ENCODE measurements at places on chromosomes 3 and 15.

GRCh38 chr15:77180757-77181156 lies 109.8 kb upstream of the TSPAN3 start:
- H3K27me3 ChIP-seq = no peaks in the 10 kb centered on the region
- no peak overlapping the region for H3K4me3 ChIP-seq
- peak overlapping the region; percentile 62 for H3K27ac ChIP-seq
- no peaks in the 10 kb centered on the region for H3K36me3 ChIP-seq

DNA sequence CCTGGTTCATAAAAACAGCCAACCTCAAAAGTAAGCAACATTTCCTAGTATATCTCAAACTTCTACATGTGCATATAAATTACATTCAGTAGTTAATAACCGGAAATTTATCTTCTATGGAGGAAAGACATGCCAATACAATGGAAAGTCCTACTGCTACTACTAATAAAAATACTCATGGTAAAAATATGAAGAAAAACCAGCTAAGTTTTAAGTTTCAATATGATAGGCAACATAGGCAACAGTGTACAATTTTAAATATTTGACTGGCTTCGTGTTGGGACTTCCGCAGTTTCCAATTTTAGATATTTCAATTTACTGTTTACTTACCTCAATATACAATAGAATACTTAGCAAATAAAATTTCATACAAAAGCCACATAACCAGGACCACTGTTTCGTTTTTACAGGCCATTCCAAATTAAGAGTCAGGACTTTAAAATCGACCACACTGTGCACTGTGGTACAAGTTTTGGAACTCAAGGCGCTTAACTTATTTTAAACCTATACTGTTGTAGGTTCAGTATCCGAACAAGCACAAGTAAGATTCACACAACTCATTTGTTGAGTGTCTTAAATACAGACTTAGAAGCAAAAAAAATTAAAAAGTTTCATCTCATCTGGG lies 2.9 kb downstream of the NAA50 start:
- H3K36me3 ChIP-seq = no peaks in the 10 kb centered on the region
- H3K27ac ChIP-seq = peak overlapping the region; percentile 18
- peaks cover 81% of the 10 kb centered on the region for H3K4me1 ChIP-seq
- H3K4me3 ChIP-seq = no peak overlapping the region
- DNase-seq = no peak

DNA sequence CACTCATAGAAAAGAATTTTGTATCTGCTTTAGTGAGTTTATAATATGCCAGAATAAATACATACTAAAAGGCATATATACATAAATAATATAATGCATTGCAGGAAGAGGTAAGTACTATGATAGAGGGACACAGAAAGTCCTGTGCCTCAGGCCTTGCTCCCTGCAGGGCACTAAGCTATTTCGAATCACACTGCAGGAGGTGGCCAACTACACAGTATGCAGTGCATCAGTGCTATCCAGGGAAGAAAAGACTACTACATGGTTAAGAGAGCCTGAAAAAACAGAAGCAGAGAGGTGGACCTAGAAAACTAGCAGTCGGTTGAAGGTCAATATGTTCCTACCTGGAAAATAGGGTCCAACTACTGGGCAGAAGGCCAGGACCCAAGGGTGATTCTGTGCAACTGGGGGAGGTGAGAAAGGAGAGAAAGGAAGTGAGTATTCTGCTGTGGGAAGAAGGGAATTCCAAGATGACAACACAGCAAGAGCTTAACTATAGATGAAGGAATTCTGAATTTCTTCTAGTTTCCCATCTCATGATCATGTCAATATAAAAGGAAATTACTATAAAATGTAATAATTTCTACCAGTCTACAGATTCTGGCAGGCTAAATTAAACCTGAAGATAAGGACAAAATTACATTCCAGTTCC lies 218.0 kb downstream of the ZBTB20 start:
- no peak overlapping the region for H3K27ac ChIP-seq
- H3K4me1 ChIP-seq = no peaks in the 10 kb centered on the region
- no peak overlapping the region for H3K4me3 ChIP-seq
- no peaks in the 10 kb centered on the region for H3K27me3 ChIP-seq

GRCh38 chr3:69740103-69741021 lies 1.1 kb downstream of the MITF start:
- H3K4me3 ChIP-seq = peak overlapping the region; percentile 81
- H3K27ac ChIP-seq = peak overlapping the region; percentile 74
- H3K27me3 ChIP-seq = peaks cover 11% of the 10 kb centered on the region

DNA sequence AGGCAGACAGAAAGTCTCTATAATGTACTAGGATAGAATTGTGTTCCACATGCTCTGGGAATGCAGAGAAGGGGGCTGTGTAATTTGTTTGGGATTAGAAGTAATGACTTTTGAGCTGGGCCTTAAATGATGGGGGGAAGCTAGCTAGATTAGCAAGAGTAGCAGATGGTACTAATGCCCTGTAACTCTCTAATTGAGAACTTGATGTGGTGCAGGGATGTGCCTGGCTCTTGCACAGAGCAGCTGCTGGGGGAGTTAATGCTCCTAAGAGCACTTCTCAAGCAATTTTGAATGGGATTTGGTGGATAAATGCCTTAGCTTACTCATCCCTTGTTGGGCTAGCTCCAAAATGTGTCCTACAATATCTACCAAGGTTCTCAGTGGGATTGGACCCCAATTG lies 12.4 kb upstream of the SYN2 start:
- H3K36me3 ChIP-seq = no peaks in the 10 kb centered on the region
- no peak overlapping the region for H3K27ac ChIP-seq
- H3K4me1 ChIP-seq = no peaks in the 10 kb centered on the region
- no peak overlapping the region for H3K4me3 ChIP-seq

DNA sequence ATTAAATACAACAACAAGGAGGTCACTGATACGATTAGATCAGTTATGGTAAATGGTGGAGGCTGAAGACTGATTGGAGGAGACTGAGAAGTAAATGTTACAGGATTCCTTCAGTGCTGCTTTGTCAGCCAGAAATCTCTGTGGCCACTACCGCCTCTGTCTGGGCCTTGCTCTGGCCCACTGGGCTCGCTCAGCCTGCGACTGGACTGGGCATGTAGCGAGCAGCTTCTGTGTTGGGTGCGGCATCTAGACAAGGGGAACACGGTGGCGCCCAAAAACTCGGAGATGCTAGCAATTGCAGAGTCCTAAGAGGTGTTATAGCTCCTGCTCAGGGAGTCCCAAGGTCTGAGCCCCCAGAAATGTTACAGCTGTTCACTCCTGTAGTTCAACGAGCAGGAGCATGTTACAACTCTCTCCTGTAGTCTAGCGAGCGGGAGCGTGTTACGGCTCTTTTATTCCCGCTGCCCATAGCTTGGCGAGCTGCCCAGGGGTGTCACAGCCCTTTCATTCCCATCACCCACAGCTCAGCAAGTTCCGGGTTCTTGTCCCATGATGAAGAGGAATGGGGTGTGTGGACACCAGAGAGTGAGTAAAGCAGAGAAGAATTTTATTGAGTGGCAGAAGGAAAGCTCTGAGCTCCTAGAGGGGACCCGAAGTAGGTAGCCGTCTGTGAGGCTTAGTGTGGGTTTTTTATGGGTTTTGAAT lies 24.7 kb downstream of the SLC15A2 start:
- no peaks in the 10 kb centered on the region for H3K36me3 ChIP-seq
- no peaks in the 10 kb centered on the region for H3K4me1 ChIP-seq
- H3K27me3 ChIP-seq = no peaks in the 10 kb centered on the region
- H3K27ac ChIP-seq = no peak overlapping the region
- no peak overlapping the region for H3K4me3 ChIP-seq

DNA sequence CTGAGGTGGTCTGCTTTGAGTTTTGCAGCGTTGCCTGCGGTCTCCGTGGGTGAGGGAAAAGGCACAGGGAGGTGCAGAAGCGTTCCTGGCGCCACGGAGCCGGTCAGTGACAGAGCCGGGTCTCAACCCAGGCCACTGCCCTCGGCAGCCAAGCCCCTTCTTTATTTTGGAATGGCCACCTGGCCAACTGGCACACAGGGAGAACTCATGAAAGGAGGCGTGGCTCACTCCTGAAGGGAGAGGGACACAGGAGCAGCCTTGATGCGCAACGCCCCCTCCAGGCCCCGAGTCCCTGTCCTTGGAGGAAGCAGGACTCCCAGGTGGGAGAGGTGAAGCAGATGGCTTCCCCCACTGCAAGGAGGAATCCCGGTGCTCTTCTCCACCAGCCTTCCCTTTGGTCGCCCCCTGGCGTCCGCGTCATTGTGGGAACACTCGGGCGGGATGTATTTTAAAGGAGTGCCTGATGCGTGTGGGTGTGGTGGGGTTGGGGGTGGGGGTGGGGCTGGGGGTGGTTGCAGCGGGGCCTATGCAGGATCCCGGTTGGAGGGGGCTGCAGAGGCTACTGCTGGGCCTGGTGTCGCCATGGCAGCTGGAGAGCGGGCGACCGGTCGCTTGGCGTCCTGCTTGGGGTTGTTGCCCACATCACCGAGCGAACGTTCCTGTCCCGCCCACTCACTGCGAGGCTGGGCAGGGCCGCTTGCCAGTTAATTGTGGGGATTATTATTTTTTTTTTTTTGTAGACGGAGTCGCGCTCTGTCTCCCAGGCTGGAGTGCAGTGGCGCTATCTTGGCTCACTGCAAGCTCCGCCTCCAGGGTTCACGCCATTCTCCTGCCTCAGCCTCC lies 32.6 kb downstream of the APBA2 start:
- H3K4me1 ChIP-seq = peaks cover 2% of the 10 kb centered on the region
- no peak overlapping the region for H3K4me3 ChIP-seq
- no peak overlapping the region for H3K27ac ChIP-seq
- H3K27me3 ChIP-seq = no peaks in the 10 kb centered on the region
- H3K36me3 ChIP-seq = no peaks in the 10 kb centered on the region
- DNase-seq = peak; percentile 73

GRCh38 chr3:164730815-164731360 lies 347.4 kb downstream of the SI start:
- no peaks in the 10 kb centered on the region for H3K36me3 ChIP-seq
- no peak overlapping the region for H3K27ac ChIP-seq
- H3K27me3 ChIP-seq = no peaks in the 10 kb centered on the region
- H3K4me3 ChIP-seq = no peak overlapping the region
- no peak for DNase-seq
- no peaks in the 10 kb centered on the region for H3K4me1 ChIP-seq

DNA sequence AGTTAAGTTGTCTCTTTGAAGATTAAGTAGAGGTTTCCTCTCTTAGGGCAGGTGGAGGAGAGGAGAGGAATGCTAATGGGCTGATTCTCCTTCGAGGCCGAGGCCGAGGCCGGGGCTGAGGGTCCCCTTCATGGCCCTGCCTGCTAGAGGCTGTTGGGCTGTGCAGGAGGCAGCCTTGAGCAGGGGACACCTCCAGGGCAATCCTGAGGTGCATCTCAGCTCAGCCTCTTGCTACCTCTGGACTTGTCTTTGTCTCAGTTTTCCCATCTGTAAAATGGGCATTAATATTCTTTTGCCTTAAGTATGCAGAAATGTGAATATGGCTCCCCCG lies 97.7 kb upstream of the PRR20G start:
- peak; percentile 51 for DNase-seq
- no peak overlapping the region for H3K27ac ChIP-seq
- H3K36me3 ChIP-seq = no peaks in the 10 kb centered on the region
- H3K4me3 ChIP-seq = no peak overlapping the region

DNA sequence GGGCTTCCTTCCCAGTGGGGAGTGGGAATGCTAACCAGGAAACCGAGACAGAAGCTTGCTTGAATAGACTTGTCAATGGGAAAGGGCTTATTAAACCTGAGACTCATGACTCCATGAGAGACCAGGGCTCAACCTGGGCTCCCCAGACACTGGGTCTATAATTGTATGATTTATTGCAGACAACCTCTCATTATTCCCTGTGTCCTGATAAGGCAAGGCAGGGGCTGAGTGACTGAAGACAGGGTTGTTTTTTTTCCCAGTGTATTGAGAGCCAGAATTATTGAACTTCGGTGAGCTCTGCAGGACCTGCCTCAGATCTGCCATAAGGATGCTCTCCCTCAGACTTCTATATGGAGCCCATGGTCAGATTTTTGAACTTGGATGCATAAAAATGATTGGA lies 79.5 kb upstream of the KLHL25 start:
- peaks cover 70% of the 10 kb centered on the region for H3K27me3 ChIP-seq
- H3K27ac ChIP-seq = no peak overlapping the region
- H3K36me3 ChIP-seq = no peaks in the 10 kb centered on the region
- DNase-seq = no peak
- no peak overlapping the region for H3K4me3 ChIP-seq

GRCh38 chr15:45869034-45869668 lies 234.3 kb downstream of the SQOR start:
- no peaks in the 10 kb centered on the region for H3K4me1 ChIP-seq
- H3K27ac ChIP-seq = no peak overlapping the region
- no peak for DNase-seq

- DNase-seq = no peak
- H3K27me3 ChIP-seq = no peaks in the 10 kb centered on the region
- no peaks in the 10 kb centered on the region for H3K36me3 ChIP-seq
- H3K27ac ChIP-seq = no peak overlapping the region
- no peaks in the 10 kb centered on the region for H3K4me1 ChIP-seq
Observed at GRCh38 chr3:98240131-98240530, 23.9 kb upstream of the OR5H6 start.

DNA sequence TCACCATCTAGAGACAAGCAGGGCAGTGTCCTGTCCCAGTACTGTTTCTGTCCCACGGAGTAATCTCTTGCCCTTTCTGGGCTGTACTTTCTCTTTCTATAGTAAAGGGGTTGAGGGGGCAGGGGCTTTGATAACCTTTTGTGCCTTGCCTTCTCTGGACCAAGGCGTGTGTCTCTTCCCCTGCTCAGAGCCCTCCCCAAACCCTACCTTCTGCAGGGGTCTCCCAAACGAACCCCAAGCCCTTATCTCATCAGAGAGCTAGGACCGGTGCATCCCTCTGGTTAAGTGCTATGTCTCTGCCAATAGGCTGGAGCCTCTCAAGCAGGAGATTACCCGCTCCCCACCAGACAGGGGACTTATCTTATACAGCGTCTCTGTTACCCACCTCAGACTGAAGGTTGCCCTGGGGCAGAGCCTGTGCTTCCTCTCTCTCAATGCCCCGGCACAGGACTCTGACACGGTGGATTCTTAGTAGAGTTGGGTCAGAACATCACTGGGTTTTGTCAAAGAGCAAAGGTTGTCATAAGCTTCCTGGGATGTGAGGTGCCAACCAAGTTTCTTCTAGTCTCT lies 2.9 kb downstream of the PLEKHO2 start:
- H3K4me1 ChIP-seq = peaks cover 61% of the 10 kb centered on the region
- no peaks in the 10 kb centered on the region for H3K27me3 ChIP-seq
- H3K27ac ChIP-seq = peak overlapping the region; percentile 99

DNA sequence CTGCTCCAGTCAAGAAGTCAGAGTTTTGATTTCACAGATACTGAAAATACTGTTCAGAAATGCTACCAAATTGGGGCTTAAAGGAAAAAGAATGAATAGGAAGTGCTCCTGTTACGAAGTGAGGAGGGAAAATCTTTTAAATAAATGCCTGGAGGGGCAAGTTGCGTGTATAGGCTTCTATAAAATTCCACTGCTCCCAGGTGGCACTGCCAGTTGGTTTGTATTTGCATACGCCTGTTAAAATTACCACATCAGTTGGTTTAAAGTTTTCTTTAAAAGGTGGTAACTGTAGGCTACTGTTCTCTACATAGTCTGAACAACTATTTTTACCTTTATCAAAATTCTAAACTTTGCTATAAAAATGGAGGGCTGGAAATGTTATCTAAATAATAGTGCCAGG lies 123.5 kb downstream of the DLG1 start:
- no peak for DNase-seq
- H3K4me3 ChIP-seq = no peak overlapping the region
- no peaks in the 10 kb centered on the region for H3K4me1 ChIP-seq
- no peak overlapping the region for H3K27ac ChIP-seq
- H3K36me3 ChIP-seq = no peaks in the 10 kb centered on the region
- H3K27me3 ChIP-seq = no peaks in the 10 kb centered on the region

All from spleen (tissue), 13 donors.